ENCODE measurements at places on chromosomes 7 and 10.

GRCh38 chr7:2628130-2628482 is 3.7 kb upstream of the TTYH3 start:
- DNase-seq: no peak

DNA sequence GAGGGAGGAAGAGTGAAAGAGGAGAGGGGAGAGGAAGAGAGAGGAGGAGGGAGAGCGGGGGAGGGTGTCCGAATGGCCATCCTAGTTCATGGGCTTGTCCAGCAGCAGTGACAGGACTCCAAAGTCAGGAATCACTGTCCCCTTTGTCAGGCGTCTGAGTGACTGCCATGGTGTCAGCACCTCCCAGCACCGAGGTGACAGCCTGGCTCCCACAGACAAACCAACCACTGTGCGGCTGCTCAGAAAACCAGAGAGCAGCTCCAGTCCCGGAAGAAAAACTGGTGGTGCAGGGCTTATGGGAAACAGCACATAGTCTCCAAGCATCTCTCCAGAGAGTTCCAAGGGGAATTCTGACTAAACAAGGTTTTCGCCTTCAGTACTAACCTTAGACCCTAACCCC is 18.9 kb upstream of the FGFR2 start:
- DNase-seq: no peak

GRCh38 chr7:102097601-102098161 is 189.0 kb upstream of the SH2B2 start:
- DNase-seq: no peak

- DNase-seq: no peak
Measured at GRCh38 chr10:13105184-13105583, 5.2 kb downstream of the OPTN start.

DNA sequence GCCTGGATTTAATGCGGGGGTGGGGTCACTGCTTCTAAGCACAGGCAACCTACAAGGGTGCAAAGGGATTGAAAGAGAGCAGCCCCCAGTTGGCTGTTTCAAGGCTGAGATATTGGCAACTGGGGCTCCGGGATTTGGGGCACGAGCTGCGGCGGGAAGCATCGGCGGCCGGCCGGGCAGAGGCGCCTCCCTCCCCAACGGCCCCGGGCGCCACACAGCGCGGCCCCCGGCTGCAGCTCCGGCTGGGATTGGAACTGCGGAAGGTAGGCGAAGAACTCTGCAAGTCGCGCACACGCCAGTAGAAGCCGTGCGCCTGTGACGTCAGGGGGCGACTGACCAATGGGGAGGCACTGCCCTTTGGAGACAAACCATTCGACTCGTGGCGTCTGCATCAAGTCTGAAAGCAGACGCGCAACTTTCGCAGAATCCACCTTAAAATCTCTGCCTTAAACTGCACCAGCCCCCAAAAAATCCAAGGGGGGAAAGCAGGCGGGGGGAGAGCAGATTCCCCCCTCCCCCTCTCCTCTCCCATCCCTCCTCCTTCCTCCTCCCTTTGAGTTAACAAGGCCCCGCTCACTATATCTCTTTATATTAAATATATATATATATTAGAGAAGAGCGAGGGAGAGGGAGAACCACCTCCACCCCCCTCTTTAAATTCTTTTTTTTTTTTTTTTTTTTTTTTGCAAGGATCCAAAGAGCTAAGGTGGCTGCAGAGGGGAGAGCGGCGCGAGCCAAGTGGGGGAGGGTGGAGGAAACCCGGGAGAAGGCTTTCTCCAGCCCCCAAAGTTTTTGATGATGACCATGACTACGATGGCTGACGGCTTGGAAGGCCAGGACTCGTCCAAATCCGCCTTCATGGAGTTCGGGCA is at the start of gene DLX6:
Gene DLX6, plus strand, starts transcription at position 371 of the 872 bp plus-strand sequence. Its CDS starts 425 bp downstream, at position 796.
- DNase-seq: no peak

GRCh38 chr7:49407205-49407604 is 366.2 kb upstream of the VWC2 start:
- DNase-seq: no peak

DNA sequence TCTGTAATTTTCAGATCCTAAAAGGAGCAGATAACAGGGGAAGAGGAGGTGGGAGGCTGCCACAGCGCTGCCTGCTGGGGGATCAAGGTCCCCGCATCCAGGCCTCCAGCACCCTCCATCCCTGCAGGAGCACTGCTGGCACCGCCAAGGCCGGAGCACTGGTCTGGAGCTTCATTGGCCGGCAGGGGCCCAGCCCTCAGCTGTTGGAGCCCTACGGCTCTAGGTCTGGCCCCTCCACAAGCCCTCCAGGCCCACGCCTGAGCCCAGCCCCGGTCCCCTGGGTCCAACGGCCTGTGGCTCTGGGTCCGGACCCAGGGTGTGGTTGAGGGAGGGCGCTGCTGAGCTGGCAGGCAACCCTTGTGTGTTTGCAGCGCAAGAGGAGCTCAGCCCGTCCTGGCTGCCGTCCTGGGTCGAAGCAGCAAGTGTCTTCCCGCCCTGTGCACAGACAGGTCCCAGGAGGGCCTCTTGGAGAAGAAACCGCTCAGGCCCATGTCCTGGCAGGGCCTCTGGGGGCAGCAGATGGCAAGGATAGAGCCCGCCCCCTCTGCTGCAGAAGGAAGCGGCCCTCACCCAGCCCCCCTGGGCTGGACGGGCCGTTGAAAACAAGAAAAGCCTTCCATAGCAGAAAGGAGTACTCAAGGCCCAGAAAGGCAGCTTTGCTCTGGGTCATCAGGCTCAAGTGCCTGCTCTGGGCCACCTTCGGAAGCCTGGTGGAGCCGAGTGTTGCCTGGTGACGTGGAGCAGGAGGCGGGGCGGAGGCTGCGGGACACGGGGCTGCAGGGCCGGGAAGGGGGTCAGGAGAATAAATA is 54.3 kb upstream of the TNRC18 start:
- no peak for DNase-seq

DNA sequence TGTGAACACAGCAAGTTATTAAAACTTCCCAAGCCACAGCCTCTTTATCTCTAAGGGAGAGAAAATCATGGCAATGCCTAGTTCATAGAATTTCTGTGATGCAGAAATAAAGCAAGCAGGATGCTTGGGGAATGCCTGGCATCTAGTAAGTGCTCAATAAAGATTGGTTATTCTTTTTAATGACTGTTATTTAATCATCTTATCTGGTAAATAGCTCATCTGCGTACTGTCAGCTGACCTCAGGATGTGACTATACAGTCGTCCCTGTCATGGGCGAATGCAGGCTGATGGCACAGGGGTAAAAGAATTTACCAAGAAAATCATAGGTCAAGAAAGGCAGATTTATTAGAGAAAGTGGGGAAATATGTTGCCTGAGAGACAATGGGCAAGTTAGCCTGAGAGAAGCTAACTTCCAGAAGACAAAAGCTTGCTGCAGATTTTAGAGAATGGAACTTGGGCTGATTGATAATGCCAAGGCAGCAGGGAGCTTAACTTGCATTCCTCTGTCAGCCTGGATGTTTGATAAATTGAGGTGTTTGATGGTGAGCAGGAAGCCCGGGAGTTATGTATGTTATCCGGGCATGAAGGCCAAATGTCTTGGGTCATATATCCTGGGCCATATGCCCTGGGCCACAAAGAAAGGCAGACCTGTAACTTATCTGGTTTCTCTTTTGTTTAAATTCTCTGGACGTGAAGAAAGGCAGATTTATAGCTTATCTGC is 126.0 kb downstream of the KCNMA1 start:
- DNase-seq: peak; percentile 65

- peak; percentile 30 for DNase-seq
Measured at GRCh38 chr10:91220954-91221675, 652 bp downstream of the PCGF5 start.

DNA sequence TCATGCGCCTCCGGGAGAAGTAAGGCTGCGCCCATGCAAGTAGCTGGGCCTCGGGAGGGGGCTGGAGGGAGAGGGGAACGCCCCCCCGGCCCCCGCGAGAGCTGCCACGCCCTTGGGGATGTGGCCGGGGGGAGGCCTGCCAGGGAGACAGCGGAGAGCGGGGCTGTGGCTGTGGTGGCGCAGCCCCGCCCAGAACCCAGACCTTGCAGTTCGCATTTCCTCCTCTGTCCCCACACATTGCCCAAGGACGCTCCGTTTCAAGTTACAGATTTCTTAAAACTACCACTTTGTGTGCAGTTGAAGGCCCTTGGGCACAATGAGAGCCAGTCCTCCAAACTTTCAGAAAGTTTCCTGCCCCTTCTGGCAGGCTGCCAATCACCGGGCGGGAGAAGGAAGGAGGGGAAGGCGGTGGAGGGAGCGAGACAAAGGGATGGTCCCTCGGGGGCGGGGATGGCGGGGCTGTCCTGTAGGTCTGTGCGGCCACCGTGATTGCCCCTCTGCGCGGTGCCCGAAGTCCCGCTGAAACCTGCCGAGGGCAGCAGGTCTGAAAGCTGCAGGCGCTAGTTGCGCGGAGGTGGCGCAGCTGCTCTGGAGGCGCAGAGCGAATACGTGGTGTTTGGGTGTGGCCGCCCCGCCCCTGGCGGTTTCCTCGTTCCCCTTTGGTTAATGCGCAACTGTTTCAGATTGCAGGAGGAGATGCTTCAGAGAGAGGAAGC is 2.1 kb downstream of the VIM start:
- DNase-seq: peak; percentile 86

DNA sequence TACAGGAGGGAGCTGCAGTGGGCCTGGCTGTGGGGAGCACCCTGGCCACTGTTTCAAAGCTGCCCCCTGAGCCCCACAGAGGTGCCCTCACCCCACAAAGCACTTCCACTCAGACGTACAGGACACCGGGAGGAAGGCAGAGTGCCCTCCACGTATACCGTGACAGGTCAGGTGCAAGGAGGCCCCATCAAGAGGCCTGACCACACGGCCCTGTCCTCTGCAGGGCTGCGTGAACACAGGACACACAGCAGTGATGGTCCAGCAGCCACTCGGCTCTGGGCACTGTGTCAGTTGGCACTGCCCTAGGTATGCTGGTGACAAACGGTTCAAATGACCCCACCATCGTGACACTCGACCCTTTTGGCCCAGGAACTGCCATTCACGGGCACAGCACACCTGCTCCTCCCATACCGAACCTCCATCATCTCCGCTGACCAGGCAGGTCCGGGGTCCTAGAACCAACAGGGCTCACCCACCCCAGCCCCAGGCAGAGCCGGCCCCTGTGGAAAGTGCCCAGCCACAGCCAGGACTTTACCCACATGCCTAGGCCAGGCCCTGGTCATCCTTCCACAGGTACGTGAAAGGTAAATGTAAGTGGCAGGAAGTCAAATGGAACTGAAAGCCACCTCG is 560.9 kb downstream of the PTPRN2 start:
- no peak for DNase-seq

- no peak for DNase-seq
Measured at GRCh38 chr7:36035186-36035585, 117.9 kb upstream of the EEPD1 start.

DNA sequence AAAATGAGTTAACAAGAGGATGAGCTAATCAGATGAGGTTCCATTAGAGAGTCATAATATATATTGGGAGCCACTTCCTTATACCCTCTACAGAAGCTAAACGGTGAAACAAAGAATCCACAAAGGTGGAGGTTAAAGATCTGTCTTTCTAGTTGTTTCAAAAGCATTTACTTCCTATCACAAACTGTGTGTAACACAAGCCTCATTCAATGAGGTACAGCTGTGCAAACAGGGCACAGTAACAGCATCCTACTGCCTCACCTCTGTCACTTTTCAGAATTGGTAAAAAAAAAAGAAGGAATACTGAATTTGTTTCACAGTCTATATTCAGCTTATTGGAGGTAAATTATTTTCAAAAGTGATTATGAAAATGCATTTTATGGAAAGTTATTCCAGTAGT is 128.7 kb downstream of the AGMO start:
- DNase-seq: no peak

DNA sequence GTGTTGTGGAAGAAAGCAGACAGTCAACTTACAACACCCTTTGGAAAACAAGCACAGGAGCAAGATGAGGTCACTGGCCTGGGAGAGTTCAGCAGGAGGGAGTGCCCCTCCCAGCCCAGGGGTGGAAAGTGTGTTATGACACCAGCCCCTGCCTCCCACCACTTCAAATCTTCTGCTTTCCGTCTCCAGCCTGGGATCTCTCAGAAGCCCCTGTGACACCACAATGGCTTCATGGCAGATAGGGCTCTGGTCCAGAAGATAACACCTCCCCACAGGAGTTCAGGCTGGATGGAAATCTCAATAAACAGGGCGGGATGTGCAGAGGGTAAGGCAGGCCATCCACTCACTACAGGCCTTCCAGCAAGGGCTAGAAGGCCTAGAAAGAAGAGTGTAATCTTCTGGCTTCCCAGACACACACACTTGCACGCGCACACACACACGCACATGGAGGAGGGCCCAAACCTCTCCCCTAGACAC is 48.7 kb upstream of the ZMIZ1 start:
- no peak for DNase-seq

GRCh38 chr10:73894245-73894971 is 16.5 kb upstream of the PLAU start:
- DNase-seq: peak; percentile 98

GRCh38 chr7:15594461-15594860 is 32.6 kb upstream of the AGMO start:
- DNase-seq: no peak

DNA sequence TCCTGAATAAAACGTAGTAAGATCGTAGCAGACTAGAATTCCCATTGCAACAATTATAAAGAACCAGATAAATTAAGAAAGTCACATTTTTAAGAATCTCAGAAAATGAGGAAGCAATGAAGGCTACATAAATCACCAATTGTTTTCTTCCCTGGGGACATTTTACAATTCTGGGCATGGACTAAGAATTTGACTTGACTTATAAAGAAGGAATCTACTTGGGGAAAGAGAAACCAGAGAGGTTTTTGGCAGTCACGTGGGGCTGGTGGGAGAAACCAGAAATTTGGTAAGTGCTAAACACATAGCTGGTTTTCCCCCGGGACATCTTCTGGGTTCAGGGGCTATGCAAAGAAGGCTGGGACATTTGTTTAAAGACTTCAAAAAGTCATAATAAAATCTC is 109.8 kb upstream of the IL6 start:
- no peak for DNase-seq

GRCh38 chr7:4883372-4884144 is at the start of gene RADIL:
TSS of gene RADIL (minus strand) at chr7:4883716. CDS start at chr7:4878139, 5,577 bp downstream.
- DNase-seq: peak; percentile 93

DNA sequence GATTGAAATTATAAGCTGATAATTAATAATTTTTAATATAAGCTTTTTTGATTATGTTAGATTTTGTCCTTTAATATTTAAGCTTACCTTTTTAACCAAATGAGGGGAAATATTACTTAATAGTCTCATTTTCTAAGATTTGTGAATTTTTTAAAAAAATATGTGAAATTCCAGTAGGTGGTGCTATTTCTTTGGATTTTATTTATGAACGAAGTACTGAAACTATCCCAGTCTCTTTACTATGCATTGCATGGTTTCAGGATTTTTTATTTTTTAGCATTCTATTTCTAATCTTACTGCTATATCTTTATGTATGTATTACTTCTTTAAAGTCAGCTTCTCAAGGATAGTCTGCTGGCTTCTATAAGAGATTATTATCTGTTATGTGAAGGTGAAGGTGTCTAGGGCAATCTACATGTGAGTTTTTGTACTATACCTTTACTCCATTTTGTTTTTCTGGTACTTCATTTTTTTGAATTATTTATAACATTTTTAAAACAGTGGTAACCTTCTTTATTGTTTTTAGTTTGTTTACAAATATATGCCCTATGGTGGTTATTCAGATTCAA is 78.3 kb downstream of the ATRNL1 start:
- DNase-seq: peak; percentile 17

- DNase-seq: peak; percentile 20
Measured at GRCh38 chr10:56605051-56605450, 244.0 kb upstream of the ZWINT start.

GRCh38 chr7:20681258-20681882 is 65.9 kb downstream of the ABCB5 start:
- DNase-seq: no peak

- DNase-seq: no peak
Measured at GRCh38 chr7:1673581-1674118, 3.6 kb downstream of the ELFN1 start.
